Right cardiac atrium (tissue), 5 donors: ENCODE measurements at places on chromosomes 16 and 17. TPM values are rescaled to one million over a fixed set of nuclear protein-coding genes. Genes with fewer than 3 reads are reported as not detected.

The RND2 gene
- 3.2 TPM for polyA plus RNA-seq

The CYBA gene
- polyA plus RNA-seq: 84.2 TPM

The MSLN gene
- polyA plus RNA-seq: not detected

The ICAM2 gene
- 50.3 TPM for polyA plus RNA-seq

The PNMT gene
- 32.7 TPM for polyA plus RNA-seq

The RRAD gene
- 375 TPM for polyA plus RNA-seq

The SLC43A2 gene
- 3.4 TPM for polyA plus RNA-seq

The CCDC154 gene
- 0.50 TPM for polyA plus RNA-seq

The IRX5 gene
- 0.48 TPM for polyA plus RNA-seq

The RAMP2 gene
- polyA plus RNA-seq: 73.5 TPM

The CETP gene
- polyA plus RNA-seq: 0.34 TPM

The COA3 gene
- polyA plus RNA-seq: 142 TPM

The TEDC2 gene
- 1.5 TPM for polyA plus RNA-seq

The EPX gene
- not detected for polyA plus RNA-seq

The MAPT gene
- 7.7 TPM for polyA plus RNA-seq

The TLK2 gene
- 14.6 TPM for polyA plus RNA-seq

The ABCA6 gene
- polyA plus RNA-seq: 33.0 TPM

The ARL4D gene
- polyA plus RNA-seq: 13.0 TPM

The CA7 gene
- polyA plus RNA-seq: not detected

The CD300LG gene
- polyA plus RNA-seq: 20.8 TPM

The NT5M gene
- polyA plus RNA-seq: 6.3 TPM

The UBALD1 gene
- polyA plus RNA-seq: 30.1 TPM

The CRHR1 gene
- polyA plus RNA-seq: not detected

The GP2 gene
- polyA plus RNA-seq: 0.05 TPM

The EVI2B gene
- polyA plus RNA-seq: 2.0 TPM

The PRDM7 gene
- polyA plus RNA-seq: not detected

The ACAP1 gene
- 8.8 TPM for polyA plus RNA-seq

The TMIGD1 gene
- not detected for polyA plus RNA-seq

The ZKSCAN2 gene
- 1.7 TPM for polyA plus RNA-seq

The KRTAP1-4 gene
- not detected for polyA plus RNA-seq

The KRT20 gene
- polyA plus RNA-seq: 0.14 TPM
